ENCODE measurements at places on chromosomes 6 and 20.

DNA sequence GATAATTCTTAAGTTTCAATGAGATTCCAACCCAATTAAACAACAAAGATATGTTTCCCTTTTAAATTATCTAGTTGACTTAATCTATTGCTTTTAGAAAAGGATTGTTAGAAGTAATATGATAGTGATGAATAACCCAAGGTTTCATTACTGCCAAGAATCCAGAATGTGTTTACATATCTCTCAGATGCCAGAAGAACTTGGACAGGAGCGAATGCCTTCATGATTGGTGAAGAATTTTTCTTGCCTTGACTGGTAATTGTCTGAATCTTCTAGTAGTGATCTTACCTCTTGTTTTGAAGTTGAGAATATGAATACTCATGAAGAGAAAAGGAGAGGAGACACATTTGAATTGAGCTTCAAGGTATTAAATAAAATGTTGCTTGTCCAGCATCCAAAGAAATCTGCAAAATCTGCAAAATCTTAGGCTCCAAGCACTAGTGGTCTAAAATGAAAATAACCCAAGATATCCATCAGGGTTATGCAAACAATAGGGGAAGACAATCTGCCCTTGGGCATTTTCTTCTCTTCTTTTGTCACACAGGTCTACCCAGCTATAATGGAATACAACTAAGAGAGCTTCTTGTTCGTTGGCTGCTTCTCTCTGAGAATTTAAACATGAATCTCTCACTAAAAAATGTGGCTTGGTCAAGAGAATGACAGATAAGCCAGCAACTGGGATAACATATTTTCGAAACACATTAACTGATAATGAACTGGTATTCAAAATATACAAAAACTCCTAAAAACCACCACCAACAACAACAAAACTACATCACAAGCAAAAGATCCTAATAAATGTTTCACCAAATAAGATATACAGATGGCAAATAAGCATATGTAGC is 928.9 kb downstream of the EYS start:
- no peak for ATAC-seq

DNA sequence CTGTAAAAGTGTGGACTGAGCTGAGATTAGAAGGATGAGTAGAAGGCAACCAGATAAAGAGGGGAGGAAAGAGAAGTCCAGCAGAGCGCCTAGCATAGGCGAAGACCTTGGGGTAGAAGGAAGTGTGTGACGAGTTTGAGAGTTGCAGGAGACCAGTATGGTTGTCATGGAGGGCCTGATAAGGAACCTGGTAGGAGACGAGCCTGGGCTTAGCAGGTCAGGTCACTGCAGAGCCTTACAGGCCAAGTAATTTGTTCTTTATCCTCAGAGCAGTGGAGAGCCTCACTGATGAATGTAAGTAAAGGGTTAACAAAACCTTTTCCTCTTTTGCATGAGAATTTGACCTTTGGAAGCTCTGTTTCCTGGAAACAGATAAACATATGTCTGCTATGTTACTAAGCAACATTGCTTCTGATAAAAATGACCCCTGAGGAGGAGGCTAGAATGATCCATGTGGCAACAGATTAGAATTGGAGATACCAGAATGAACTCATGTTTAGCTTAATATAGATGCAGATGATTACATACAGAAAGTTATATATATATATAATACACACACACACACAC is 2.9 kb upstream of the TMEM74B start:
- ATAC-seq: no peak

- ATAC-seq: no peak
These were observed 92.9 kb downstream of the FYN start for GRCh38 chr6:111780393-111780792.

DNA sequence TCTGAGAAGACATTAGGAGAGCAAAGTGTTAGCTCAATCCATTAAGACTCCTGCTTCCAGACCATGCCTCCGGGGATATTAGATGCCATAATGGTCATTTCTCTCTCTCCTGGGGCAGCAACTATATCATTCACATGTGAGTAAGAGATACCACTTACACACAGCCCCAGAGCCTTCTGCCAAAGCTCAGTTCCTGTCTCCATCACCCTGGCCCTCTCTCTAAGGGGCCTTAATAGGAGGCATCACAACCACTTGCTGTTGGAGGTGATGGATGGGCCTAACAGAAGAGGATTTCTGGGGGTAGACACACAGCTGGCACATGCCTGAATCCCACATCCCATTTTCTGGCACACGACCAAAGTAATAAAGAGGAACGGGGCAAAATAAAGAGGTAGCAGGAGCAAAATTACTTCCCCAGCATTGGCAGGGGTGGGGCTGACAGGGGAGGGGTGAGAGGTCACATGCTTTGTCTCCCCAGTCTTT is 34.0 kb upstream of the VSTM2L start:
- ATAC-seq: no peak

DNA sequence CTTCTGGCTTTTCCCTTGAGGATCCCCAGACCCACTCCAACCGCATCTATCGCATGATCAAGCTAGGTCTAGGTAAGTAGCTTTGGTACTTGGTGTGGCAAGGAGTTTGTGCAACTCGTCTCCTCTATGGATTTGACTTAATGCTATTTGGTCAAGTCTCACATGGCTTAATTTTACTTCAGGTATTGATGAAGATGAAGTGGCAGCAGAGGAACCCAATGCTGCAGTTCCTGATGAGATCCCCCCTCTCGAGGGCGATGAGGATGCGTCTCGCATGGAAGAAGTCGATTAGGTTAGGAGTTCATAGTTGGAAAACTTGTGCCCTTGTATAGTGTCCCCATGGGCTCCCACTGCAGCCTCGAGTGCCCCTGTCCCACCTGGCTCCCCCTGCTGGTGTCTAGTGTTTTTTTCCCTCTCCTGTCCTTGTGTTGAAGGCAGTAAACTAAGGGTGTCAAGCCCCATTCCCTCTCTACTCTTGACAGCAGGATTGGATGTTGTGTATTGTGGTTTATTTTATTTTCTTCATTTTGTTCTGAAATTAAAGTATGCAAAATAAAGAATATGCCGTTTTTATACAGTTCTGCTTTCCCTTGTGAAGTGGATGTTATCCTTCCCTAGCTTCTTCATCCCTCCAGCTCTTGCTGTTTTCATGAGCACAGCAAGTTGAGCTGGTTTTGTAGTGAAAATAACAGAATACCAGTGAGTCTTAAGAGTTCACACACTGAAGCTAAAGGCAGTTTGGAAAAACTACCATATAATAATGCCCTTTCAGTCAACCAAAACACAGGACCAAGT is 3.8 kb downstream of the SLC35B2 start:
- ATAC-seq: no peak

GRCh38 chr6:39794231-39794630 is 2.1 kb downstream of the DAAM2 start:
- no peak for ATAC-seq

DNA sequence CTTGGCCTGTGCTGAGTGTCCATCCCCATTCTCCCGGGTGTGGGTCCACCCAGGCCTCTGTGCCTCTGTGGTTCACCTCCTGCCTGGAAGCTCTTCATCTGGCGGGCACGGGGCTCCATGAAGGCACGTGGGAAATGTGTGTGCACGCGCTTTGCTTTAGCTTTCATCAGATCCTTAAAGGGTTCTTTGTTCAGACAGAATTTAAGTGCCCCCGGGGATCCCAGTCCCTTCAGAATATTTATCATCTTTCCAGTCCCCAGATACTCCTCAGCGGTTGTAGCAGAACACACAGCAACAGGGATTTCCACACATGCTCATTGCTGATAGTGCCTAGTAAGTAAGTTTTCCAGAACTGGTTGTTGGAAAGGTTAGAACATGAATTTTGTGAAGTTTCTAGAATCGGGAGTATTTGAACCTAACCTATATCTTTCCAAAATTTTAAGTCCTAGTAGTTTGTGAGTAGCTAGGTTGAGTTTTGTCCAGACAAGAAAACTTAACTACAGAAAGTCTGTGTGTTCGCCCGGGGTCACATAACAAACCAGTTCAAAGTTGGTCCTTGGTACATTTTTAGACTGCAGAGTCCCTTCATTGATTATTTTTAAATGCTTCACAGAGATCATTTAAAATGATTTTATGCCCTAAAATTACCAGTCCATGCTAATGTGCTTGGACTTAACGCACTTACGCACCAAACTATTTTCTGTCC is 67.7 kb downstream of the RPP40 start:
- no peak for ATAC-seq

GRCh38 chr6:38501931-38502330 is 137.8 kb downstream of the BTBD9 start:
- ATAC-seq: no peak

Data from activated T-helper 17 cell treated with anti-CD3 and anti-CD28 coated beads, Interleukin-2, amount 50 U/mL, for 72 hours (primary cell).